ENCODE measurements at places on chromosomes 3 and 15.

DNA sequence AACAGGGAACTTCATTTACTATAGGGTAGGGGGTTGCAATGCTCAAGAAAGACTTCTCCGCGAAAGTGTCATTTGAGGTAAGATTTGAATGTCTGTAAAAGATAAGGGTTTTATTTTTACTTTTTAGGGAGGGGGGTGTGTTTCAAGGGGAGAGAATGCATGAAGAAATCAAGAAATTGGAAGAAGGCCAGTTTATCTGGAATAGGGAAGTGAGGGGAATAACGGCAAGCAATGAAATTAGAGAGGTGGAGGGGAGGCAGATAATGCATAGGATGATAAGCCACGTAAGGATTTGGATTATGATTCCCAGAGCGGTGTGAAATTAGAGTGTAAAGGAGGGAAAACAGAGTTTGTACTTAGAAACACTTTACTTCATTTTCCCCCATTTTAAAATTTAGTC lies 63.0 kb upstream of the MB21D2 start:
- DNase-seq = no peak

- DNase-seq = no peak
Observed at GRCh38 chr15:77836121-77836692, 203.5 kb upstream of the LINGO1 start.

DNA sequence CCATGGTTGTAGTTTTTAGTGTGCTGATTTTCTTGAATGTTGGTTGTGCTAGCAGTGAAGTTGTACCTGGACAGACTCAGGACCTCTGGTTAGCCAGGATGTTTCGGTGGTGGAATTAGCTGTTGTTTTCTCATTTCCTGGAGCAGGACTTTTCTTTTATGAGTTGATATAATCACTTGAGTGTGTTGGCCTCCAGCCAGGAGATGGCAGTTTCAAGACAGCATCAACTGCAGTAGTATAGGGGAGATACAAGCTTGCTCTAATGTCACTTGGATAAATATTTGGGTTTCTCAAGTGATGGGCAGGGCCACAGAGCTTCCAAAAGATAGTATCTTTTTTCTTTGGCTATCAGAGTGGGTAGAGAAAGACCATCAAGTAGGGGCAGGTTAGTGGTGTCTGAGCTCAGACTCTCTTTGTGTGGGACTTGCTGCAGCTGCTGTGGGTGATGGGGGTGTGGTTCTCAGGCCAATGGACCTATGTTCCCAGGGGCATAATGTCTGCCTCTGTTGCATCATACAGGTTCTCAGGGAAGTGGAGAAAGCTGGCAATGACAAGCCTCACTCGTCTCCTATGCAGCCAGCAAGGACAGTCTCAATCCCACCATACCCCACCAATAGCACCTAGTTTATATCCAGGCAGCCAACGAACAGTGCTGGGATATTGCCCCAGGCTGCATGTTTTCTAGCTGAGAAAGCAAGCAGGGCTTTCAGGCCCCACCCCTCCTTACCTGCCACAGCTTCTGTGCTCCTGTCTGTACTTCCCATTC lies 14.6 kb upstream of the OR5K2 start:
- no peak for DNase-seq

GRCh38 chr3:139988472-139989156 lies 53.6 kb downstream of the CLSTN2 start:
- DNase-seq = no peak

GRCh38 chr15:70863450-70864218 lies 9.7 kb upstream of the LARP6 start:
- no peak for DNase-seq

- peak; percentile 24 for DNase-seq
Observed at GRCh38 chr15:90530250-90531051, 728 bp downstream of the CRTC3 start.

DNA sequence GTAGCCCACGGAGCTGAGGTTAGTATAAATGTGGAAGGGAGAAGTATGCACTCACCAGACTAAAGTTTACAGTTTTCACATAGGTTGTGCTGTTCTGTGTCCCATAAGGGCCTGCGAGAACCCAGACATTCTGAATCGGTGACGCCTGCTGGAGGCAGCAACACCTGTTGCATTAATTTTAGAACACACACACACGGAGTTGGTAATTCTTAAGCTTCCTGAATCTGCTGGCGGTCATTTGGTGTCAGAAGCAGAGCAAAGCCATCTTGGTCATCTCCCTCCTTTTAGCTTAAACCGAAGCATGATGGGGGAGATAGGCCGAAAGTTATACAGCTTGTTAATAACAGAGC lies 41.1 kb upstream of the AP3B2 start:
- DNase-seq = no peak

DNA sequence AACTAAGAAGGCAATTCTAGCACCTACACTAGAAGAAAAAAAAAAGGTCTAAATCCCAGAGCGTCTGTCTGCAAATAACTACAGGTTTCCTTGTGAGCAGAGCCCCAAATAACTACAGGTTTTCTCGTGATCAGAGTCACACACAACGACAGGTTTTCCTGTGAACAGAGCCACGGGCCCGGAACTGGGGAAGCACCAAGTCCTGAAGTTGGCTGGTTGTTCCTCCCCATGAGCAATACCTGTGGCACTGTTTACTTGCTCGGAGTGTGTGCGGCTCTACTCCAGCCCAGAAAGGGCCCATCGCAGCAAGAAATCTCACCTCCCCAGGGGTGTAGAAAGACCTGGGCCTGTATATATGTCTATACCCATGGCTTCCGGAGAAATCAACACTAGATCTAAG lies 644 bp upstream of the MASP1 start:
- no peak for DNase-seq

Data from stimulated activated CD4-positive, alpha-beta T cell treated with anti-CD3 and anti-CD28 coated beads, Interleukin-4, amount 100 ng/mL, for 4 hours (primary cell).